ENCODE measurements at places on chromosomes 11 and 22. TPM values are rescaled to one million over a fixed set of nuclear protein-coding genes. Genes with fewer than 3 reads are reported as not detected.

TRPC6 gene
- total RNA-seq, result 2.6 TPM

DNA sequence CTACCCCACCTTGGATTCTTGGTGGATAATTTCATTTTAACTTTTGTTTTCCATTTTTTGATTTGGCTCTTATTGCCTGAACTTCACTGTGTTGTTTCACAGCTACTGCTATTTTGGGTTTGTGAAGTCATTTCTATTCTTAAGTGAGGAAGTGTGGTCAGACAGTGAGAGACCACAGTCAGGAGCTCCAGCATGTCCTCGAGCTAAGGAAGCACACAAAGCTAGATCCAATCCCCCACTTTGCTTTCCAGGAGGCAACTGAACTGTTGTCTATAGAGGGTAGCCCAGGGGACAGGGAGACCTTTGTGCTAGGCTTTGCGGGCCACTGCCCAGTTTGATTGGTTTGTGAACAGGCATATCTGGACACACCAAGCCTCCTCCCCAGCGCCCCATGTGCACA is 251.8 kb upstream of the KIRREL3 start:
- no peak for DNase-seq

DNA sequence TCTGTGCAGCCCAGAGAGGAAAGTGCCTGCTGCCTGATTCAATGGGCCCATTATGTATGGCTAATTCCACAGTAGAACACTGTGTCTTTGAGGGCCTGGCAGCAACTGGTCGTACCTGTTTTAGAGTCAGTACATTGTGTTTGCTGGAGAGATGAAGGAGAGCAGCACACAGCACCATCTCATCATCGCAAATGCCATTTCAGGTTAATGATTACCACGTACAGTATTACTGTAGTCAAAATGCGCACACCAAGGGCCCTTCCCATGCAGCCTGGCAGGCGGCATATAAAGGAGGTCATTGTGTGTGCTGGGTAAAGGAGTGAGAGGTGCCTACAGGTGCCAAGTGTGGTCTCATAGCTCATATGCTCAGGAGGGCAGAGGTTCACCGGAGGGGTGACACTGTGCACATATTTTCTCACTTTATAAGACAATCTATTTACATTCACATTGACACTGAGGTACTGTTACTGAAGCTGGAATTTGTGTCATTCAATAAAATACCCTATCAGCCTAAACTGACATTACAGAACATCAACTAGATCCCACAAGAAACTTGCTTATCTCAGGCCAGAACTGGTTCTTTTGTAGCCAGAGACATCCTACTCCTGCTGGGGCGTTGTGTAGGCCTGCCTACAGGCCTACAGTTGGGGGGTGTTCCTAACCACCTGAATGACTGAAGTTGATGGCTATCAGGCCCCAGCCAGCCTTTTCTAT is 90.4 kb downstream of the APIP start:
- DNase-seq, result no peak

GRCh38 chr11:72605973-72606747 is 68.1 kb downstream of the PDE2A start:
- no peak for DNase-seq

LRRC56 gene
- total RNA-seq, result 0.71 TPM

GRCh38 chr11:45243967-45244366 is 42.2 kb downstream of the SYT13 start:
- DNase-seq, result no peak

All from mesenteric fat pad (tissue), 1 donor.